ENCODE measurements at places on chromosomes 13 and 19. TPM values are rescaled to one million over a fixed set of nuclear protein-coding genes. Genes with fewer than 3 reads are reported as not detected.

The KRTDAP gene
- not detected for total RNA-seq

The FFAR1 gene
- not detected for total RNA-seq

The NLRP11 gene
- total RNA-seq, result not detected

The PRRG2 gene
- total RNA-seq, result 0.83 TPM

The GFY gene
- total RNA-seq, result not detected

The ARHGEF18 gene
- 28.7 TPM for total RNA-seq

The ZNF723 gene
- total RNA-seq, result not detected

The TIMM29 gene
- 22.8 TPM for total RNA-seq

The PRODH2 gene
- total RNA-seq, result not detected

The CRLF1 gene
- total RNA-seq, result 28.7 TPM

The C19orf33 gene
- total RNA-seq, result 0.65 TPM

The NXNL1 gene
- not detected for total RNA-seq

The LILRA5 gene
- not detected for total RNA-seq

The C19orf47 gene
- 4.8 TPM for total RNA-seq

The CYP2S1 gene
- 17.8 TPM for total RNA-seq

The ZNF578 gene
- total RNA-seq, result 3.1 TPM

The PCDH8 gene
- not detected for total RNA-seq

The NLRP9 gene
- not detected for total RNA-seq

The PRR22 gene
- 0.28 TPM for total RNA-seq

The ATP8B3 gene
- total RNA-seq, result 0.55 TPM

The MTUS2 gene
- total RNA-seq, result not detected

The SRRM5 gene
- not detected for total RNA-seq

The ERICH6B gene
- not detected for total RNA-seq

The DCLK1 gene
- total RNA-seq, result 1.8 TPM

The ANKLE1 gene
- total RNA-seq, result 0.18 TPM
